ENCODE measurements at places on chromosomes 1 and 21.

DNA sequence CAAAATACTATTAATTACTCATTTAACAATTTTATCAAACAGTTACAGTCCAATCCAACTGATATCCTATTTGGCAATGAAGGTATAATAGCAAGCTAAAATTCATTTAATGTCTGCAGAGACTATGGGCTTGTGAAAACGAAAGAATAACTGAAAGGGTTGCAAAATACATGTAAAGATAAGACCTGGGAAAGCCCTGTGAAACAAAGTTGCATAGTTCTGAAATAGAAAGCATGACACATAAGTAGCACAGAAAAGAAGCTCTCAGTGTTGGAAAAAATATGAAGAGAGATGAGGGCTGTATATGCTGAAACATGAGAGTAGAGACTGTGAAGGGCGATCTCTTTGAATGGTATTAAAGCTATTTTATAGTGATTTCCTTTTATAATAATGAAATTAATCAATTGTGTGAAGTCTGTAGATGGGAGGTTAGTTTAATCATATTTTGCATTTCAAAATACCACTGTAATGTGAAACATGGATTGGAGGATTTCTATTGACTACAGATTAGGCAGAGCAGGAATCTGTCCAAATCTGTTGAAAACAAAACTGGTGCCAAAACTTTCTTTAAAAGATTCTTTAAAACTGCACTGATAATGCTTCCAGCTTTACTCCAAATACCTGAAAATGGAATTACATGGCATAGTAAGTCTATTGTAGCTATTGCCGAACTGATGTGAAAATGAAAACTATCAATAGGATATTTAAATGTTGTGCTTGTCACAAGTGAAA is 1518.9 kb upstream of the B3GALT2 start:
- DNase-seq, result no peak

DNA sequence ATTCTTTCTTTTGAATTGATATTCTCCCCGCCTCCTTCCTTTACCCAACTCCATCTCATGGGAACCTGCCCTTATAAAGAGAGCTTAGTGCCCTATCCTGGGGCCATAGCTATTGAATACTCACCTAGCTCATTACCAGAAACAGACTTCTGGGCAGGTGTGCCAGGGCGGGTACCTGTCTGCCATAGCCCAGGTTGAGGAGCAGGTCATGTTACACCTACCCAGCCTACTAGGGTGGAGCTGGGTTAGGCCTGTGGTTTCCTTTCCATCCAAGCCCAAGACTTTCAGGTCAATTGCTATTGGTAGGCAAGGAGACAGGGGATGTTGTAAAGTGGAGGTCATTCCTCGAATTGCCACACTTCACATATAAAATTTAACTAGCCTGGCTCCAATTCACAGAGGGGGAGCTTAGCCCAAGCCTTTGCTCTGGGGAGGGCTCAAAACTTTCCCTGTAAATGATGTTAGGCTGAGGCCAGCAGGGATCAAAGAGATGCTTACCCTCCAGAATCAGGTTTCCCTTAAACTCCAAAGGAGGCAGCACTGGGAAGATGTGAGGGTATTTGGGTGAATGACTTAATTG is 87.1 kb upstream of the IPO9 start:
- DNase-seq, result no peak

GRCh38 chr1:224533517-224533916 is 82.6 kb upstream of the CNIH3 start:
- DNase-seq, result no peak

DNA sequence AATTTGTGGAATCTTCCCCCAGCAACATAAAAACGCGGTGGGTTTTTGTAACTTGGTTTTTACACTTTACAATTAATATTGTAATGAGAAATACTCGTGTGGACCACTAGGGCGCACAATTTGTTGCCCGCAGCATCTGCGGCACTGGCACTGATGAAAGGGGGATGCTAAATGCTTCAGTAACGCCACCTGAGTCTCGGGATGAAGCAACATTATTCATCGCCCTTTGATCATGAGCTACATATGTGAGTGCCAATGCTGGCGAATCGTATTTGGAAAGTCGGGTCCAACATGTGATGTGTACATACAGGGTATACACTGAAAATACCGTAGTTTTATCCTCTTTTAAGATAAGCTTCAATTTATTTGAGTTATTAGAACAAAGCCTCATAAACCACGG is 34.2 kb upstream of the COX20 start:
- no peak for DNase-seq

GRCh38 chr21:43921979-43922945 is 57.2 kb downstream of the AGPAT3 start:
- DNase-seq, result no peak

GRCh38 chr1:233940908-233941307 is 36.4 kb downstream of the SLC35F3 start:
- DNase-seq, result no peak

- DNase-seq, result no peak
These were observed 66.5 kb downstream of the PEX14 start for GRCh38 chr1:10541286-10541685.

- no peak for DNase-seq
These were observed 14.0 kb downstream of the ATP5PO start for GRCh38 chr21:33901412-33902288.

DNA sequence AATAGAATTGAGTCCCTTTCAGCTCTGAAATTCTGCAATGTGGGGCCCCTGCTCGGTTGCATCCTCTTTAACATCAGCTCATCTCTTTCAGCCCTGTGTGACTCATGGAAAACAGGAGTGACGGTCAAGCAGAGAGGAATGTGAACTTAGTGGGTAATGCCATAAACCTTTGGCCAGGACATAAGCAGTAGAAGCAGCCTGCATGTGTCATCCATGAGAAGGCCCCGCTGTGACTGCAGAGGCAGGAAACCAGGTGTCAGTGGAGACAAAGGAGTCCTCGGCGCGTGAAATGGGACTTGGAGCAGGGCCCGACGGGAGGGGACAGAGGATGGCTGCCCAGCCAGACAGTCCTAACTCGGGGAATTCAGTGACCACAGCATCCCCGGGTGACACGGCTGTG is 21.1 kb upstream of the EPHB2 start:
- peak; percentile 30 for DNase-seq

- no peak for DNase-seq
These were observed 10.0 kb downstream of the ADAMTS1 start for GRCh38 chr21:26835027-26835713.

- DNase-seq, result no peak
These were observed 318.3 kb downstream of the MATN1 start for GRCh38 chr1:30405081-30405480.

DNA sequence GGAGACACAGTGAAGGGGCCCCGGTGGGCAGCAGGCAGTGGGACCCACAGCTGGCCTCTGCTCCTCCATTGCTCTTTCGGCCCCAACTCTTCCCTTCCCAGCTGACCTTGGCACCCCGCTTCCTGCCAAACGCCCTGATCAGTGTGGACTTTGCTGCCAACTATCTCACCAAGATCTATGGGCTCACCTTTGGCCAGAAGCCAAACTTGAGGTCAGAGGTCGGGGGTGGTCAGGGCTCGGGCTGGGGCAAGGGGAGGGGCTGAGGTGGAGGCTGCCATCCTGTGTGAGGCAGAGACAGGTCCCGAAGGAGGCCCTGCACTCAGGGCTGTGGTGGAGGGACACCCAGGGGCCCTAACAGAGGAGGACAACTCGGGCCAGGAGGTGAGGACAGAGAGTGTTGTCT is 13.7 kb downstream of the PODN start:
- no peak for DNase-seq

GRCh38 chr1:117661027-117661426 is 55.2 kb downstream of the TENT5C start:
- DNase-seq, result no peak

- DNase-seq, result no peak
These were observed 27.3 kb upstream of the GLIS1 start for GRCh38 chr1:53766194-53766742.

GRCh38 chr1:11880911-11881748 is 22.4 kb upstream of the NPPB start:
- DNase-seq, result no peak

DNA sequence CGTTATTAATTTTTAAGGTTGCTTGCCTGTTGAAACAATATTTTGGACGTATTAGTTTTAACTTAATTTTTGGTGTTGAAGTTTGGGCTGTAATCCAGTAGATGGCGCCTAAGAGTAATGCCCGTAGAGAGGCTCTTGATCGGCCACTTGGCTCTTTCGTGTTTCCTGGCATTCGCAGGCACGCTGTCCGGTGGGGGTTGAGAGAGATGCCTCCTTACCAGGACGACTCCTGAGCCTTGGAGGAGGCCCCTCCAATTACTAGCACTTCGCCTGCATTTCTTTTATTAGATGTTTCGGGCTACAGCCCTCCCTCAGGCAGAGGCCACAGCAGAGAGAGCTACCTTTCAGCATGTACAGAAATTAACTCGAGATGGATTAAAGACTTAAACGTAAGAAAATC is 12.0 kb downstream of the OR2M4 start:
- no peak for DNase-seq

DNA sequence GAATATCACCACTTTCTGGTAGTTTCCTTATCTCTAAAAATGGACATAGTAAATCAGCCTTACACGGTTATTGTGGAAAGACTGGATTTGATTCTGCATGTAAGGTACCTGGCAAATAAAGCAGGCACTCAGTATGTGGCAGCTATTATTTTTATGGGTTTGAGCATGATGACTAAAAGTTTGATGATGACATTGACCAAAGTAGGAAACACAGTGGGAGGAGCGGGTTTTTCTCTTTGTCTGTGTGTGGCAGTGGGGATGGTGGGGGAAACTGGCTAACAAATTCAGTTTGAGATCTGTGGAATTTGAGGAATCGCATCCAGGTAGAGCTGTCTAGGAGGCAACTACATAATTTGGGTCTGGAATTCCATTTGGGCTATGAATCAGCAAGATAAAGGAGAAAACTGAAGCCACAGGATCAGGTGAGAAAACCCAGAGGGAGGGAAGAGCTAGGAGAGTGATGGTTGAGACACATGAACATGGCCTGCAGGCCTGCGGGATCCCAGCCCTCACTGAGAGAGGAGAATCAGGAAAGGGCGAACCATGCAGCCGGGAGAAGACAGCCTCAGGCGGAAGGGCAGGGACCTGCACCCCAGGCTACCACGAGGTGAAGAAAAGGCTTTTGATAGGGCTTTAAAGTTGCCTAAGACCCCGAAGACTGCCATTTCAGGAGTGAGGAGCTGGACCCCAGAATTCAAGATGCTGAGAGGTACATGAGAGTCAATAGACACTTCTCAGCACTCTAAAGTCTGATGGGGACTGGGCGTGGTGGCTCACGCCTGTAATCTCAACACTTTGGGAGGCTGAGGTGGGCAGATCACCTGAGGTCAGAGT is 52.2 kb downstream of the MEF2D start:
- no peak for DNase-seq

DNA sequence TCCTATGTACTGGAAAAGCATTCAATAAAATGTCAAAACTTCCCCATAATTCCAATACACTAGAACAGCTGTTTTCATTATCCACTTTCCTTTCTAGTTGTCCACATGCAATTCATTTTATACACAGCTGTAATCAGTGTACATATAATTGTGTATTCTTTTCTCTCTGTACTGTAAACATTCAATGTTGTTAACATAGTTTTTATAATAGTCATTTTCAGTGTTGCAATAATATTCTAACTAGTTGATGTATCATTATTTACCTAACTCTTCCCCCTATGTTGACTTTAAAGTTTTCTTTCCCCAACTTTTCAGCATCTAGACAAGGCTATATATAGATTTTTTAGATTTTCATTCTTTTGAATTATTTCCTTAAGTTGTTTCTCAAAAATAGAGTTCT is 44.4 kb downstream of the DIPK1A start:
- DNase-seq, result no peak
